SK-N-SH treated with all-trans-retinoic acid at 6 μM for 48 hours (cell line): ENCODE measurements at places on chromosomes 3 and 15.
A peak's percentile ranks its signal among the peaks of the same experiment; 100 is the strongest.

- no peak for ATAC-seq
Observed at GRCh38 chr3:41690766-41691563, 270.9 kb downstream of the ULK4 start.

- no peak for ATAC-seq
Observed at GRCh38 chr3:164806188-164806587, 272.1 kb downstream of the SI start.

DNA sequence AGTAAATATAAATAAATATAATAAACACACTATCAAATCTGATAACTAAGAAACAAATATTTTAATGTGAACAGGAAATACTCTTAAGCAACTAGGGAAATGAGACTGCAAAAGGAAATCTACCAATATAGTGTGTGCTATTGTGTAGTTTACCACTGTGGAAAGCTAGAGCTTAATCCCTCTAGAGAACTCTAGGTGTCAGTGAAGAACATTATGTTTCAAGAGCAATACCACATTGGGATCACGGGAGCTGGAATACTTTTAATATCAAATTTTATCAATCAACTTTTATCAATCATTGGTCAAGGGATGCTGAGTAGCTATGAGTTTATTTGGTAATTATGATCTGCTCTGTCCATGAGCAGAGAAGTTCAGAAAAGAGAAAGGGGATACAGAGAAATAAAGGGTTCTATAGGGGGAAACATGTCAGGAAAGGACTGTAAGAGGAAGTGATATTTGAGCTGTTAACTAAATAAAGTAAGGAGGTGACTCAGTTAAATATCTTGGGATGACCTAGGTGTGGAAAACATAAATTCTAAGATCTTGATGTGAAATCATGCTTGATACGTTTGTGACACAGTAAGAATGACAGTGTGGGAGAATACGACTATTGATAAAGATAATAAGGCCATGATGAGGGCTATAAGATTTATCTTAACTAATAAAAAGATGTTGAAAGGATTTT lies 762.2 kb upstream of the ALCAM start:
- ATAC-seq, result peak; percentile 83; the same call in 2 of the 3 replicates

- no peak for ATAC-seq
Observed at GRCh38 chr3:196093317-196094111, 11.6 kb upstream of the TFRC start.

- ATAC-seq, result no peak
Observed at GRCh38 chr3:83454353-83454752, 1504.4 kb upstream of the CADM2 start.

DNA sequence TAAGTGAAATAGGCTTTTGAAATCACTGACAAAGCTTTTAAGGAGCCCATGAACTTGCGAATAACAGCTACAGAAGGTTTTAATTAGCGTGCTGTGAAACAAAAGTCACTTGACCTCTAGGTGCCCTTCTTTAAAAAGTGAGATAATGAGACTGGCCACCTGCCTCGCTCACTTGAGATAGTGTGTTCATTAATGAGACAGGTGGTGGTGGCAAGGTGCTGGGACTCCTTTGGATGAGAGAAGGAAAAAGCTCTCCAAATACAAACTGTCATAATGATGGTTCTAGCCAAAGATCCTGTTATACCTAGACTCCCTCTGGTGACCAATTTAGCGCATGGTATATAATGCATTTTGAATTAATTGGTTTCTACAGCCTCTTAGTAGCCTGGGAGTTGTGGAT lies 22.7 kb upstream of the IREB2 start:
- peak; percentile 88 for ATAC-seq

DNA sequence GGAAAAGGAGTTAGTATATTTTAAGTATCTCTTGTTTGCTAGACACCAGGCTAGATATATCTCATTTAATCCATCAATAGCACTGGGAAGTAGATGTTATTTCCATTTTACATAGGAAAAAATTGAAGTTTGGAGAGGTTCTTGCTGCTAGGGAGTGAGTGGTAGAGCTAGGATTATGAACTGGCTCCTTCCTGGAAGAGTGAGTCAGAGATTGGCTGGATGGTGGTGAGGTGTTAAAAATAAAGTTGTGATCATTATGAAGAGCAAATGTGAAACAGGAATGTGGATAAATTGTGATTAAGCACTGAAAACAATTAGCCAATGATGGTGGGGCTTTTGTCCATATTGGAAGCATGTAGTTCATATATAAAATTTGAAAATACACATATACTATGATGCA lies 234.2 kb downstream of the WNT5A start:
- ATAC-seq, result no peak

GRCh38 chr3:113287803-113288648 lies 76.7 kb downstream of the BOC start:
- peak; percentile 69 for ATAC-seq

- ATAC-seq, result no peak
Observed at GRCh38 chr3:114242947-114243346, 5.6 kb upstream of the ZNF80 start.

DNA sequence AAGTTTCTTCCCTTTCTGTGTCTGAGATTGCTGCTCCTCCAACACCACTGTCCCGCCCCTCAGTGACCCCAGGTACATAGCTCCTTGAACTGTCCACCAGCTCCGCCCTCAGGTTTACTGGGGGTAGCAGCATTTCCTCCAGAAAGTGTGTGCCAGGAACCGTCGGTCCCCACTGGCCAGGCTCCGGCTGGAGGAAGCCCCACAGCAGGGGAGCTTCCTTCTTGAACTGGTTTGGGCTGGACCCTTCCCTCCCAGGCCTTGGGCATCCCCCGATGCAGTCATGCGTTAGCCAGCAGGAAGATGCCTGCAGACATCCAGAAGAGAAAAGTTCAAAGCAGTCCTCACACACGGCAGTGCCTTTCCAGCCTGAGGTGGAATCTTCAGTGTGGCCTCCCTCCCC lies 19.7 kb downstream of the PAK6 start:
- ATAC-seq, result no peak

DNA sequence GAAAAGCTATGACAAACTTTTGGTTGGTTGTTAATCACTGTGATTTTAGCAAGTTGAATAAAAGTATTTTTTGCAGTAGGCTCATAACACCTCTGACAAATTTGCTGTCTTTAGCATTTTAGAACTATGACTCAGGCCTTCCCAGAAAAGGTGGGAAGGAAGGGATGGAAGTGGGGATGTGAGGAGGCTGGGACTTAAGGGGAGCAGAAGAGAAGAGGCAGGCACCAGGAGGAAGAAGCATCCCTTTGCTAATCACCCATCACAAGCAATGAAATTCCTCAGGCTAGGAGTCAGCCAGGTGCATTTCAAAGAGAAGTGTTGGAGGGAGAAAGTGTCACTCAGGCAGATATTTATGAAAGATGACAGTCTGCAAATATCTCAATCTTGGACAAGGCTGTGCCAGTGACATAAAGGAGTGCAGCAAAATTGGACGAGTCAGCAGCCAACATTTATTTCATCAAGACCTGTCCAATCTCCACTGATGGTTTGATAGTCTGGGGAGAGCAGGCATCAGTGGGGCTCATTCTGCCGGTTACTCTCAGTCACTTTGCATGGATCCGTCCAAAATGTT lies 337.3 kb upstream of the ARRDC4 start:
- ATAC-seq, result no peak

- ATAC-seq, result no peak; the same call in 2 of the 3 replicates
Observed at GRCh38 chr15:82100111-82100929, 54.5 kb upstream of the MEX3B start.

GRCh38 chr15:93253681-93254080 lies 164.7 kb upstream of the RGMA start:
- no peak for ATAC-seq

DNA sequence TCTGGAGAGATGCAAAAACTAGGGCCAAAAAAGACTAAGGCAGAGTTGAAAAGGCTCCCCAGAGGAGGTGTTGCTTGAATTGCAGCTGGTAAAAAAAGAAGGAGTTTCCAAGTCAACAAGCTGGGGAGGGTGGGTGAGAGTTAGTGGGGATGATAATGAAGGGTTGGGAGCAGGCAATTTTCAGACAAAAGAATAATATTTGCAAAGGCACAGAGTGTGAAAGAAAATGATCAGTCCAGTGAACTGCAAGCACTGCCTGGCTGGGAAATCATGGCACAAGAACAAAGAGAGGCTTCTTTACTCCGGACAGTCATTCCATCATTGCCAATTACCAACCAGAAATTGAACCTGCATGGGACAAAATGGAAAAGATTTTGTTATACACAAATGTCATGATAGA lies 42.2 kb downstream of the C3orf85 start:
- ATAC-seq, result no peak

- ATAC-seq, result no peak
Observed at GRCh38 chr3:182902236-182902635, 78.1 kb downstream of the DCUN1D1 start.

DNA sequence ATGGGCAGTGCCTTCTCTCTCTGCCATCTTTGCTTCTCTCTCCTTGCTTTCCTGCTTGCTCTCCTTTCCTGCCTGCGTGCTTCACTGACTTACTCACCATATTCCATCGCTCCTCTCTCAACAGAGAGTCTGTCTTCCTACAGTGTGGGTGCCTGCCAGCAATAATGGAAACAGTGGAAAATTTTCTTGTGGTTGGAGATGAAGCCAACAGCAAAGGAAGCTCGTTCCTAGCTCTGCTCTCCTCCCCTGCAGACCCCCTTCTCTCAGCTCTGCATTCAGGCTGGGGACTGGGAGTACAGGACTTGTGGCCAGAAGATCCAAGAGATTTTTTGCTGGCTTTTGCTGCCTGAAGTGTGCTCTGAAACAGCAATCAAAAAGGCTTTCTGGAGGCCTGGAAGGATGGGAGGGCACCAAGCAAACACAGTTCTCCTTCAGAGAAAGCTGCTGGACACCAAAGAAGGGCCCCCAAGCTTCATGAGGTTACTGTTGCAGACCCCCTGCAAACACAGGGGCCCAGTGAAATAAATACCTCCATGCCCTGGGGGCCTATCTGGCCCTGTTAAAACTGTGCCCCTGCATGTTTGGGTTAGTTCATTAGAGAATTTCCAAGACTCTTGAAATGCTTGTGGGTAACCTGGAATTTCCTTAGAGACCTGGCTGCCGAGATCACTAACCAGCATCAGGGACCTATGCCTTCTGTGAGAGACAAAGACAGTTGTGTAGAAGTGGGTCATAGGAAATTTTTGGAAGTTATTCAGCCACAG lies 149.9 kb upstream of the RASGRP1 start:
- peak; percentile 95 for ATAC-seq

GRCh38 chr15:57085267-57085666 lies 166.8 kb downstream of the TCF12 start:
- ATAC-seq, result no peak

- ATAC-seq, result peak; percentile 64
Observed at GRCh38 chr3:12663401-12663935, 449 bp downstream of the RAF1 start.

- ATAC-seq, result no peak
Observed at GRCh38 chr3:117565777-117566176, 856.2 kb downstream of the TUSC7 start.

GRCh38 chr3:82475306-82475705 lies 713.9 kb upstream of the GBE1 start:
- no peak for ATAC-seq

DNA sequence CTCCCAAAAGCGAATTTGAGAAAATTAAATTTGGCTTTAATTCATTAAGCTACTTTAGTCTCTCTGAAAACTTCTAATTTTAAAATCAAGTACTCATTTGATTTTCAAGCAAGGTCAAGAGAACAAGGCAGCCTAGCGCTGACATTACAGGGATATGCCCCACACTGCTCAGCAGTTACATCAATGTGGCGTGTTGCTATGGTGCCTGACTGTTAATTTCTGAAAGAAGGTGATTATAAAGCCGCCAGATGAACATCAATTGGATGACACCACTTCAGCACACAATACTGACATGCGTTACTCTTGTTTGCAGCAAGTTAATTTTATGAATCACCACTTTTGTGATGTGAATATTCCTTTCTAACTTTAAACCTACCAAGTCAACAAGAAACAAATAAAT lies 284.4 kb downstream of the FOXP1 start:
- no peak for ATAC-seq

GRCh38 chr15:51971032-51971374 lies 575 bp downstream of the LEO1 start:
- ATAC-seq, result peak; percentile 46

GRCh38 chr3:129530251-129530791 lies 1.9 kb downstream of the RHO start:
- no peak for ATAC-seq

- no peak for ATAC-seq
Observed at GRCh38 chr3:192564611-192565010, 162.7 kb downstream of the FGF12 start.

- no peak for ATAC-seq
Observed at GRCh38 chr3:55591888-55592287, 104.8 kb upstream of the WNT5A start.

DNA sequence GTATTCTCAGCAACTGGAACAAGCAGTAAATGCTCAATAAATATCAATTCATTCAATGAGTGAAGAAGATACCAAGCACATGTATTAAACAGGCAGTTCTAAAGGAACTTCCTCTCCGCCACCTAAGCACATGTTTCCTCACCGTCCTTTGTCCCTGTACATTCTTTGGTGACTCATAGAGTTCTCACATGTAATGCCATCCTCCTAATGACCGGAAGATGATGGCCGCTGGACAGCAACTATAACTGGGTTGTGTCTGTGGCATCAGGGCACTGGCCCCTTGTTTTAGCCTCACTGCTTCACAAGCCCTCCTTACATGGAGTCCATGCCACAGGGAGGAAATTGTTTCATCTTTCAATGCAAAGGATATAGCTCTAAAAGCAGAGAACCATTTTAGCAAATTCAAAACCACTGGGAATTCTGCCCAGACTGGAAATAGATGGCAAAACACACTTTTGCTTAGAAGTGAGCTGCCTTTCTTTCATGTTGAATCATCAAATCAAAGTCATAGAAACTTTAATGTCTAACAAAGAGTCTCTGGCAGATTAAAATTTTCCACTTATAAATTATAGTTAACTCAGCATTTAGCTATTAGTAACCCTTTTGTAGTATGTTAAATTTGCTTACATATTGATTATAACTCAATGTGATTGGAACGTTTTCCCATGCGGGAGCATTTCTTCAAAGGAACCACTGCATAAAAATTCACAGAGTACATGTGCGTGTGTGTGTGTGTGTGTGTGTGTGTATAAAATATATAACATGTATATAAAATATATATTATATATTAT lies 74.1 kb downstream of the GAP43 start:
- no peak for ATAC-seq

DNA sequence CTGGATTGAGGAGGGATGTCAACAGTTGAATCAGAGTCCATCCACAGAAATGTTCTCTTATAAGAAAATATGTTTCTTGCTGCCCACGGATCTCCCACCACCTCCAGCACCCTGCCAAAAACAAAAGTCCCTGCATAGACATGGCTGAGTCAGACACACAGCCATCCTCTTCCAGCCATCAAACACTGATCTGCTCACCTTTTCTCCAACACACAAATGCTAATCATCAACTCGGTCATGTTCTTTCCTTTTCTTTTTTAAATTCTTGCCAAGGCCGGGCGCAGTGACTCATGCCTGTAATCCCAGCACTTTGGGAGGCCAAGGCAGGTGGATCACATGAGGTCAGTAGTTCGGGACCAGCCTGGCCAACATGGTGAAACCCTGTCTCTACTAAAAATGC lies 110.7 kb upstream of the IL12A start:
- no peak for ATAC-seq

- ATAC-seq, result no peak
Observed at GRCh38 chr3:12185172-12185710, 26.5 kb upstream of the TIMP4 start.
